ENCODE measurements at places on chromosomes 3 and 15.

DNA sequence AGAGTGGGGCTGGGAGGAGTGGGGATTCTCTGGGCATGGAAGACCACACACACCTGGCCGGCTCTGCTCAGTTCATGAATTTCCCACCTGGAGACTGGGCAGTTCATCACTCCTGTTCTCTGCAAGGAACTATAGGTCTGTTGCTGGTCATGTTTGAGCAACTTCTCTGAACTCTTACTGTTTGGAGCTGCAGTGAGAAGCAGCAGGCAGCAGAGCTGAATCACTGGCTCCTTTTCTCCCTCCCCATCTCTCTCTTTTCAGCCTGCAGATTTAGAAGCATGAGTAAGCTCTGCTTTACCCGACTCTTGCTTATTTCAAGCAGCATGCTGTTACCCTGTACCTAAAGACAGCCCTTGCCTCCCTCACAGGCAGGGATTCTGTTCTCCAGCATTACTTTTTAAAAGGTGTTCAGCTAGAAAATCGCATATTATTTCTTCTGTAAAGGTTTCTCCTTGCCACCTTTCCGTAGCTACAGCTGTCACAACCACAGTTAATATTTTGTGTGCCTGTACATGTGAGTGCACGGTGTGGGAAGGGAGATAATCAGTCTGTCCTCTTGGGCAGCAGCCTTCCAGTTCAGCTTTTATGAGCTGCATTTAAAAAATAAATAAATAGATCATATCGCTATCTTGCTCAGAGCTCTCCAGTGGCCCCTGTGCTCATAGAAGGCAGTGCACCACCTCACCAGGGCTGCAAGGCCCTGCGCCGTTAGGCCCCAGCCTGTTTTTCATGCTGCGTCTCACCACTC is 131.6 kb downstream of the CHCHD6 start:
- DNase-seq, result no peak

DNA sequence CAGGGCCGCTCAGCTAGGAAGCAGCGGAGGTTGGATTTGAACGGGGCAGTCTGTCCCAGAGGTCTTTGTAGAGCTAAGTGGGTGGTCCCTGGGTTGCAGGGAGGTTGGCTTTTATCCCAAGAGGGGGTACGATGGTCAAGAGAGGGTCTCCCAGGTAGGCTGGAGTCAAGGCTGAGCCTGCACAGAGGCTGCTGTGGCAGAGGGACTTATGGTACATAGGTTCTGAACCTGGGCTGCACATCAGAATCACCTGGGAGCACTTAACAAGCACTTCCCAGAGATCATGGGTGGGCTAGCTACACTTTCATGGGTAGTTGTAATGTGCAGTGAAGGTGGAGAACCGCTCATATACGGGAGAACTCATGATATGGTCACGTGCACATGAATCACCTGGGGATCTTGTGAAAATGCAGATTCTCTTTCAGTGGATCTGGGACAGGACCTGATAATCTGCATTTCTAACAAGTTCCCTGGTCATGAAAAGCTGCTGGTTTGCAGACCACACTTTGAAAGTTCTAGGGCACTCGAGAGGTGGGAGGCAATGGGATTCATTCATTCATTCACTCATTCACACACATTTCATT is 2.9 kb upstream of the RASGRF1 start:
- no peak for DNase-seq

DNA sequence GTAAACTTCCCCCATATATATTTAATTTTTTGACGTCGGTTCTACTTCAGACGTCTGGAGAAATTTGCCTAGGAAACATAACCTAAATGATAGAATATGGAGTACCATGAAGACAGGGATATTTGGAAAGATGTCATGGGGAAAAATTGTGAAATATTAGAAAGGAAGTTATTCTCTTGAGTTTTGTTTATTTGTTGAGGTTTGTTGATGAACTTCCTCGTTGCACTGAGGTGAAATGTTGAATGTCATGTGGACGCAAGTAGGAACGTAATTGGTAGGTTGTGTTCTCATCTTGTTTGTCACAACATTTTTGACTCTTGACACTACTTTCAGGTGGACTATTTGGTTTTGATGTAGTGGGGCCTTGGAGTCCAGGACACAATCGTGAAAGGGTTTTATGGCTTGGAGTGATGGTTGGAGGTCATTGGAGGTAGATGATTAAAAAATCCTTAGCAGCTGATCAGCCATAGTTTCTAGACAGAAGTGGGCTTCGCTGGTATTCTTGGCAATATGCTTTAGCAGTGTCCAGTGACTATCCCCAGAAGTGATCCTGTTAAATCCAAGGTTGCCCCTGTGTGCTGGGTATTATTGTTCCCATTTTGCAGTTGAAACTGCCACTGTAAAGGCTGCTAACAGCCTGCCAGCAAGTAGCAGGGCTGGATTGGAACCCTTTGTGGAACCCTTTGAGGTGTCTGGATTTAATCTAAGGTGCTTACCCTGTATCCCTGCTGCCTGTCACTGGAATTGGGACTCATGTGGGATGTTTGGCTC is 1.5 kb downstream of the ABHD5 start:
- DNase-seq, result no peak

- DNase-seq, result no peak
Observed at GRCh38 chr3:171239757-171240503, 213.4 kb upstream of the SLC2A2 start.

DNA sequence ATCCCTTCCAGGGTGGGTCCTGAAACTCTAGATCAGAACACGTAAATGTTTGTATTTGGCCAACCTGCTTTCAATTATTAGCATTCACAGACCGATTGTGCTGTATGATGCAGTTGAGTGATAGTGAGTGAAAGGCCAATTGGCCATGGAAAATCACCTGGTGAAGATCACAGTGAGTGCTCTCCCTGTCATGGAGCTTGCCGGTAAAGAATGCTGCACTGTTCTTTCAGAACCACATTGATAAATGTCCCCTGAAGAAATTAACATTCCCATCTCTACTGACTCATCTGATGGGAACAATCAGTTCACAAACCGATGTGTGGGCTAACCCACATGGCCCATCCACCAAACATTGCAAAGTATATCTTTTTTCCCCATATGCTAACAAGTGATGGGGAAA is 324.8 kb upstream of the TBL1XR1 start:
- DNase-seq, result no peak

- DNase-seq, result no peak
Observed at GRCh38 chr15:39946862-39947261, 12.9 kb downstream of the EIF2AK4 start.

- no peak for DNase-seq
Observed at GRCh38 chr3:35929158-35929557, 289.8 kb downstream of the ARPP21 start.

- no peak for DNase-seq
Observed at GRCh38 chr3:139346771-139347170, 3.0 kb downstream of the MRPS22 start.

DNA sequence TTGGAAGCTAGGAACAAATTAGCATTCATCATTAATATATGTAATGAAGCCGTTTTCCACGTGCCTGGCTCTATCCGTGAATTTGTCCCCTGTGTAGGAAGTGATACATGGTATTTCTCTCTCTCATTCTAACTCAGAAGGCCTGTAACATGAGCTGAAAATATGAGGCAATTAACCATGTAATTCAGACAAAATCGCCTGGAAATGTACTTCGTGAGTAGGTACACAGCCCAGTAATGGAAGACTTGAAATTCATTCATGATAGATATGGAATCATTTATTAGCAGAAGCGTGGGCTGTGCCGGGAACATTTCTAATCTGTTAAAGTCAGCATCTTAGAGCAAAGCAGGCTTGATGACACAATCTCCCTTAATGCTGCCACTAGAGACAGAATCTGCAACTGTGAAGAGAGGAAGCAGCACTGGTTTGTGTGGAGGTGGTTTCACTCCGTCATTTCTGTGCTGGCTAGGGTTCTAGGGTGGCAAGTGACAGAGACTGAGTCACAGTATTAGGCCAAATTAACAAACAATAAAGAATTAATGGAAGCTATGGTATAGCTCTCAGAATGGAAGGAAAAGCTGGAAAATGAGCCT is 225.0 kb upstream of the PROK2 start:
- DNase-seq, result no peak

DNA sequence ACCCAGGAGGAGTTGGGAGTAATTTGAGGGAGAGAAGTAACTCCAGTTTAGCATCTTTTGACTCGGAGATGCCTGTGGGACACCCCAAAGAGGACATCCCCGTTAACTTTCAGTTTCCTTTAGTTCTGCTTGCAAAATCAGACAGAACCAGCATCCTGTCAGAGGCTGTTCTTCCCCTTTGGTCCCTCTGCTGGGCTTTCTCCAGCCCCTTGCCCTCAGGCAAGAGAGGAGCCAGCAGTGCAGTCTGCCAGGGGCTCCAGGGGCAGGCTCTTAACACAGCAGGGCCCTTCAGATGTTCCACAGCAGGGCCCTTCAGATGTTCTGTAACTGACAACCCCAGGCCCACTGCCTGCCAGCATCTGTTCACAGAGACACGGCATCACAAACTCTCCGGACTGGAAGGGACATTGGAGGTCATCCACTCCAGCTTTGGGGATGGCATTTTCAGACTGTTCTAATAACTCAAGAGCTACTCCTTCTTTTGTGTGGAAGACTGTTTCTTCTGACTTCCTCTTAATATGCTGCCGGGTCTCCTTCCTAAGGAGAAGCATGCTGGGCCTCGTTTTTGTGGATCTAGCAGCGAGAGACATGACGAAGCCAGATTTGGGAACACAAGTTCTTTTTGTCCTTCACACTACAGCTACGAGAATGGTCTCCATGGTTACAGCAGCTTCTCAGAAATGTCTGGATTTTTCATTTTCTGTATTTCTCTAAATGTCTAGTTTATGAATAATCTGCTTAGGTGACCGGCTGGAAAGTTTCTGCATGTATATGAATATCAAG is 51.9 kb downstream of the KY start:
- DNase-seq, result no peak

GRCh38 chr3:9500108-9501050 is 53.2 kb downstream of the LHFPL4 start:
- peak; percentile 39 for DNase-seq

GRCh38 chr3:171000281-171000680 is 26.2 kb downstream of the SLC2A2 start:
- no peak for DNase-seq

DNA sequence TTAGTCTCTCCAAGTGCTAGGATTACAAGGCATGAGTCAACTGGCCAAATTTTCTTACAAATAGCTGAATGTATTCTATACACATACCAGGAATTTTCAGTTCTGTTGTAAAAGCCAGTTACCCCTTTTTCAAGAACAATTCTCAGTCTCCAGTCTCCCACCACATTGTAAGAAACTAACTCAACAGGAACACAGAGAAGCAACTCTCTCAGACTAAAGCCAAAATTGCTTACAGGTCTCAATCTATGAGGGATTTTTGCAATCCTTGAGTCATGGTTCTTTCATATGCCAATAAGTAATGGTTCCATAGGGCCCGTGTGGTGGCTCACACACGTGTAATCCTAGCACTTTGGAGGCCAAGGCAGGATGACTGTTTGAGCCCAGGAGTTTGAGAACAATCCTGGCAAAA is 8.5 kb downstream of the IP6K2 start:
- DNase-seq, result no peak

GRCh38 chr3:159857840-159858239 is 130.8 kb upstream of the IL12A start:
- no peak for DNase-seq

GRCh38 chr3:191362037-191362436 is 31.7 kb upstream of the UTS2B start:
- no peak for DNase-seq

- DNase-seq, result no peak
Observed at GRCh38 chr3:139523166-139523565, 16.4 kb downstream of the RBP1 start.

GRCh38 chr3:72904163-72904562 is 16.3 kb downstream of the GXYLT2 start:
- no peak for DNase-seq

DNA sequence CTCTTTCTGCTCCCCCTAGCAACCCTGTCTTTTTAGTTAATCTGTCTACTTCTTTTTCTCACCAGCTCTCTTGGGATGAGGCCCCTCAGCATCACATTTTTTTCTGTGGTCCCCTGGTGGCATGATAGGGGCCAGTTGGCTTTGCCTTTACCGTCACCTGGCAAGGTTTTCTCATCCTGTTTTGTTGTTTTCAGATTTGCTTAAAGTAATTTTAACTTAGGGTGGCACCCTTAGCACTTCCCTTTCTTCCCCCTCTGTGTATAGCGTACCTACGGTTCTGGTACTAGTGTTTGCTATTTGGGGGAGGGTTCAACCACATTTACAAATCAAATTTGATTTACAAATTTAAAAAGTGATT is 35.6 kb downstream of the PDCD6IP start:
- no peak for DNase-seq

DNA sequence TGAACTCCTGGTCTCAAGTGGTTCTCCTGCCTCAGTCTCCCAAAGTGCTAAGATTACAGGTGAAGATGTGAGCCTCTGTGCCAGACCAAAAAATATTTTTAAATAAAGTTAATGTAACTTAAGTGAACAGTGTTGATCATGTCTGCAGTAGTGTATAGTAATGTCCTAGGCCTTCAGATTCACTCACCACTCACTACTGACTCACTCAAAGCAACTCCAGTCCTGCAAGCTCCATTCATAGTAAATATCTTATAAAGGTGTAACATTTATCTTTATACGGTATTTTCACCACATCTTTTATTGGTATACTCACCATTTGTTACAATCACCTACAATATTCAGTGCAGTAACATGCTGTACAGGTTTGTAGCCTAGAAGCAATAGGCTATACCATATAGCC is 264.2 kb downstream of the ULK4 start:
- no peak for DNase-seq

DNA sequence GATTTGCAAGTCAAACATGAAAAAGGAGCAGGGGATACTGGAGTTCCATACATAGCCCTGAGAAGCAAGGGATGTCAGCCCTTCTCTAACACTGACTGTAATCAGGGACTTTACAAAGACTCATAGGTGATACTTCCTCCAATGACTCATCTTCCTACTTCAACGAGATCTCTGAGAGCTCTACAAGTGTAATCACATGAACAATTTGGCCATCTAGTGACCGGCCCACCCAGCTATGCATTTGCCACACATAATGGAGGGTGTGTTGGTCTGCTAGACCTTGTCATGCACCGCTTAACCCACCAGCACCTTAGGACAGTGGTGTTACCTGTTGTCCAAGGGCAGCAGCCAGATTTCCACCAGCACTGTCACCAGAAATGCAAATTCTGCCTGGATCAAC is 75.3 kb downstream of the NCEH1 start:
- DNase-seq, result no peak

DNA sequence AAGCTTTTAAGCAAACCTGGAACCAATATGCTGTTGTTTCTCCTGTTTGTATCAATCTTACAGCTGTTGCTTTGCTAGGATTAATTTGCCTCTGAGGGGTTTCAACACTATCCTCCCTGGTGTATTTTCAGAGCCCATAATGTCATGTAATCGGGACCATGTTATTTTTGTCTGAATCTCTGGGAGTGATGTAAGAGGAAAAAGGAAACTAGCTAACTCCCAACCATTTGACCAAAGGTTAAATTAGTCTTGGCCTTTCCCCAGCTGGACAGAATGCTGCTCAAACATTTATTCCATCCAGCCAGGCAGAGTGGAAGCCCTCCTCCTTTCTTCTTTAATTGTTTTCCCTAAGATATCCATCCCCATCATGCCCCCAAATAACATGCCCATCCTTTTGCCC is 142.2 kb downstream of the ALDH1A2 start:
- DNase-seq, result no peak

GRCh38 chr15:58307313-58307961 is 124.4 kb upstream of the LIPC start:
- DNase-seq, result no peak

- DNase-seq, result no peak
Observed at GRCh38 chr3:58154626-58155449, 55.9 kb downstream of the DNASE1L3 start.
